ENCODE measurements at places on chromosomes 5 and 9. TPM values are rescaled to one million over a fixed set of nuclear protein-coding genes. Genes with fewer than 3 reads are reported as not detected.

Gene IFNA6
- not detected for total RNA-seq

Gene GMCL2
- total RNA-seq: not detected

Gene QRFP
- total RNA-seq: not detected

Gene ABCA1
- 39.9 TPM for total RNA-seq

Gene PCDHAC1
- total RNA-seq: 10.1 TPM

GRCh38 chr9:98031935-98032334 is 24.6 kb upstream of the NANS start:
- H3K27me3 ChIP-seq: peaks cover 1% of the 10 kb centered on the region
- DNase-seq: no peak
- no peaks in the 10 kb centered on the region for H3K4me1 ChIP-seq
- no peaks in the 10 kb centered on the region for H3K36me3 ChIP-seq
- no peak overlapping the region for H3K27ac ChIP-seq

DNA sequence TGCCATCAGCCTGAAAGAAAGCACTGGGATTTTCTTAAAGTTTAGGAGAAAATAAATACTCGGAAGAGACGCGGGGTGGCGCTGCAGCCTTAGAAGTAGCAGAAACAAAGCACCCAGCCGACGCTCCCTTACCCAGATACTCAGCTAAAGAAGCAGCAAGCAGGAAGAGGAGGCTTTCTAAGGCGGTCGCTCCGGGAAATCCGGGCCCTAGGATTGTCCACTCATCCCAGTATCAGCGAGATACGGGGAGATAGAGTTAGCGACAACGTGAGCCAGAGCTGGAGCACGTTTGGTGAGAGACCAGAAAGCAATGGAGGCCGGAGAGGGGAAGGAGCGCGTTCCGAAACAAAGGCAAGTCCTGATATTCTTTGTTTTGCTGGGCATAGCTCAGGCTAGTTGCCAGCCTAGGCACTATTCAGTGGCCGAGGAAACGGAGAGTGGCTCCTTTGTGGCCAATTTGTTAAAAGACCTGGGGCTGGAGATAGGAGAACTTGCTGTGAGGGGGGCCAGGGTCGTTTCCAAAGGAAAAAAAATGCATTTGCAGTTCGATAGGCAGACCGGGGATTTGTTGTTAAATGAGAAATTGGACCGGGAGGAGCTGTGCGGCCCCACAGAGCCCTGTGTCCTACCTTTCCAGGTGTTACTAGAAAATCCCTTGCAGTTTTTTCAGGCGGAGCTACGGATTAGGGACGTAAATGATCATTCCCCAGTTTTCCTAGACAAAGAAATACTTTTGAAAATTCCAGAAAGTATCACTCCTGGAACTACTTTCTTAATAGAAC is at the start of gene PCDHB2:
TSS of gene PCDHB2 (plus strand) at position 135 of the 782 bp plus-strand sequence. CDS start at position 311, 176 bp downstream.
- peaks cover 4% of the 10 kb centered on the region for H3K4me1 ChIP-seq
- H3K27me3 ChIP-seq: peaks cover 2% of the 10 kb centered on the region
- peak; percentile 60 for DNase-seq
- H3K4me3 ChIP-seq: peak within 1 kb of the TSS; percentile 98

DNA sequence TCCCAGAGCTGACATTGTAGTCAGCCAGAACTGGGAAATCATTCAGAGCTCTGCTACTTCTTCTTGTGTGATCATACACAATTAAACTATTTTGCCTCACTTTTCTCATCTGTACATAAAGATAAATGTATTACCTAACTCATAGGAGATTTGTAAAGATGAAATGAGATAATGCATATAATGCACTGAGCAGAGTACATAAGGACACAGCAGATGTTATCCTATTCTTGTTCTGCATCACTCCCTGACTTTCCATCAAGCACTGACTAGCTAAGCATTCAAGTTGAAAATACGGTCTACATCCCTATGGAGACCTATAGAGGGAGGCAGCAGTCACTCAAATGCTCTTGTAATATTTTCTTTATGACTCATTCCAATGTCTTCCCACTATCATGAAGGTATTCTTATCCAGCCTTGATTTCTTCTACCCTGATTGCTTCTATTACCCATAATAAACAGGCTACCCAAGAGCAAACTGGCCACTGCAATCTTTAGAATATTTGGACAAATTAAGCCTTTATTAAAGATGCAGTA is 16.3 kb upstream of the PRR16 start:
- no peak overlapping the region for H3K4me3 ChIP-seq
- peaks cover 21% of the 10 kb centered on the region for H3K4me1 ChIP-seq
- H3K36me3 ChIP-seq: no peaks in the 10 kb centered on the region
- DNase-seq: no peak

- no peaks in the 10 kb centered on the region for H3K4me1 ChIP-seq
- peaks cover 34% of the 10 kb centered on the region for H3K36me3 ChIP-seq
Observed at GRCh38 chr5:150398722-150399523, 13.8 kb downstream of the CD74 start.

- H3K4me1 ChIP-seq: no peaks in the 10 kb centered on the region
- H3K27me3 ChIP-seq: no peaks in the 10 kb centered on the region
- no peak overlapping the region for H3K4me3 ChIP-seq
Observed at GRCh38 chr5:10653043-10653442, 89.2 kb downstream of the ANKRD33B start.

GRCh38 chr9:96874947-96875460 is 20.7 kb upstream of the ZNF782 start:
- no peaks in the 10 kb centered on the region for H3K36me3 ChIP-seq
- H3K27ac ChIP-seq: peak overlapping the region; percentile 2
- H3K4me3 ChIP-seq: peak overlapping the region; percentile 90
- H3K27me3 ChIP-seq: peaks cover 2% of the 10 kb centered on the region

- no peak for DNase-seq
- H3K4me1 ChIP-seq: peaks cover 1% of the 10 kb centered on the region
- H3K4me3 ChIP-seq: no peak overlapping the region
- peaks cover 25% of the 10 kb centered on the region for H3K27me3 ChIP-seq
- no peak overlapping the region for H3K27ac ChIP-seq
Observed at GRCh38 chr5:133741396-133741795, 129.1 kb upstream of the FSTL4 start.

- H3K36me3 ChIP-seq: peaks cover 41% of the 10 kb centered on the region
- no peaks in the 10 kb centered on the region for H3K27me3 ChIP-seq
- peak overlapping the region; percentile 37 for H3K27ac ChIP-seq
- no peak overlapping the region for H3K4me3 ChIP-seq
- H3K4me1 ChIP-seq: peaks cover 17% of the 10 kb centered on the region
Observed at GRCh38 chr5:32387211-32387610, 57.3 kb downstream of the ZFR start.

- H3K27me3 ChIP-seq: no peaks in the 10 kb centered on the region
- peaks cover 20% of the 10 kb centered on the region for H3K36me3 ChIP-seq
- DNase-seq: no peak
Observed at GRCh38 chr5:28009576-28009975, 971.2 kb upstream of the CDH9 start.

- no peaks in the 10 kb centered on the region for H3K36me3 ChIP-seq
- H3K4me3 ChIP-seq: no peak overlapping the region
- no peak for DNase-seq
Observed at GRCh38 chr5:56530626-56531138, 284.7 kb upstream of the MAP3K1 start.

- no peak overlapping the region for H3K27ac ChIP-seq
- H3K27me3 ChIP-seq: peaks cover 36% of the 10 kb centered on the region
- no peak for DNase-seq
- no peaks in the 10 kb centered on the region for H3K36me3 ChIP-seq
- H3K4me1 ChIP-seq: peaks cover 9% of the 10 kb centered on the region
Observed at GRCh38 chr9:122162415-122162814, 2.7 kb downstream of the MORN5 start.

- DNase-seq: no peak
- no peak overlapping the region for H3K4me3 ChIP-seq
- no peak overlapping the region for H3K27ac ChIP-seq
- peaks cover 4% of the 10 kb centered on the region for H3K36me3 ChIP-seq
Observed at GRCh38 chr9:123445116-123445515, 89.1 kb downstream of the CRB2 start.

- no peaks in the 10 kb centered on the region for H3K36me3 ChIP-seq
- peak overlapping the region; percentile 61 for H3K4me3 ChIP-seq
- H3K27ac ChIP-seq: peak overlapping the region; percentile 85
- H3K4me1 ChIP-seq: peaks cover 50% of the 10 kb centered on the region
- H3K27me3 ChIP-seq: peaks cover 37% of the 10 kb centered on the region
Observed at GRCh38 chr5:139745800-139746690, 49.6 kb upstream of the PSD2 start.

DNA sequence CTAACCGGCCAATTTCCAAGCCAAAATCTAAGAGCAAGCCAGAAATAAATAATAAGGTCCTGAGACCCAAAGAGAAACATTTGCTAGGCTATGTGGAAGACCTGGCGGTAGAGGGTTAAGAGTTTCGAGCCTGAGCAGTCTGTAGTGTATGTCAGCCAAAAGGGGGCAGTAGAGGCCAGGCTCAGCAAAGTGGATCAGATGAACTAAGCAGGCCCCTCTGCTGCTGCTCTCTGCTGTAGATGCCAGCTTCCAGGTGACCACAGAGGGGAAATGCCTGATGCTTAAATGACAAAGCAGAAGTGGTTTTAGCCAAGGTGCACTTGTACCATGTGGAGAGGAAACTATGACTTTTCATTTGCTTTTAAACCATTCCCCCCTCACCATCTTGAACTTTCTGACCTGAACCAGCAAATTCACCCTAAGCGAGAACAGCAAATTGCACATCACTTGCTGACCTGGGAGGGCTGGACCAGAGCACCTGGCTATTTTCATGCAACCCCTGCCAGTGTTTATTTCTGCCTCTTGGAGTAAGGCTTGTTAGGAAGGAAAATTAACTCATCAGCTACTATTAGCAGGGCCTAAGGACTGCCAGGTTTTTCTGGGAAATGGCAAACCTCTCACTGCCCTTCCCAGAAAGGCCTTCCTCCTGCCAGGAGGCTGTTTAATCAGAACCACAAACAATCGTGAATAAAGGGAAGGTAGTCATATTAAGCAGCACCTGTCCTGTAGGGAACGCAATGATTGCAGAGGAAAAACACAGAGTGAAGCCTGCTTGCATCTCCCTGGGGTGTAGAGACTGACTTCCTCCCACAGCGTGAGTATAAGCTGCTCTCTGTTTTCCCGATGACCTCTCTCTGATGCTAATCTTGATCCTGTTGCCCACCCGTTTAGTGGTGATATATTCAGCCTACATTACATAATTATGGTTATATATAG is 818.2 kb downstream of the TLR4 start:
- H3K27ac ChIP-seq: no peak overlapping the region
- peaks cover 4% of the 10 kb centered on the region for H3K27me3 ChIP-seq
- no peaks in the 10 kb centered on the region for H3K36me3 ChIP-seq
- H3K4me1 ChIP-seq: no peaks in the 10 kb centered on the region
- no peak for DNase-seq

GRCh38 chr5:180605554-180606214 is 14.4 kb upstream of the SCGB3A1 start:
- peaks cover 8% of the 10 kb centered on the region for H3K27me3 ChIP-seq
- H3K4me3 ChIP-seq: no peak overlapping the region
- no peak overlapping the region for H3K27ac ChIP-seq
- no peaks in the 10 kb centered on the region for H3K36me3 ChIP-seq
